Osteoblast (primary cell): ENCODE measurements at places on chromosomes 2 and 18. TPM values are rescaled to one million over a fixed set of nuclear protein-coding genes. Genes with fewer than 3 reads are reported as not detected.

GRCh38 chr18:45448871-45449270 lies 166.4 kb upstream of the SLC14A2 start:
- H3K27me3 ChIP-seq = peaks cover 4% of the 10 kb centered on the region
- H3K27ac ChIP-seq = no peak overlapping the region
- H3K4me1 ChIP-seq = peaks cover 4% of the 10 kb centered on the region
- no peak for DNase-seq

GRCh38 chr2:29841386-29842004 lies 79.9 kb downstream of the ALK start:
- no peaks in the 10 kb centered on the region for H3K36me3 ChIP-seq
- H3K4me1 ChIP-seq = no peaks in the 10 kb centered on the region
- H3K27me3 ChIP-seq = peaks cover 13% of the 10 kb centered on the region
- no peak overlapping the region for H3K4me3 ChIP-seq
- no peak for DNase-seq
- H3K27ac ChIP-seq = no peak overlapping the region

Gene CYP20A1
- total RNA-seq = 49.5 and 51.4 TPM in 2 replicates

Gene PROM2
- total RNA-seq = 0.29 and 0.36 TPM in 2 replicates

GRCh38 chr18:46556590-46557206 lies 100.3 kb downstream of the LOXHD1 start:
- DNase-seq = no peak
- no peak overlapping the region for H3K27ac ChIP-seq
- H3K36me3 ChIP-seq = no peaks in the 10 kb centered on the region
- no peak overlapping the region for H3K4me3 ChIP-seq
- H3K4me1 ChIP-seq = no peaks in the 10 kb centered on the region
- no peaks in the 10 kb centered on the region for H3K27me3 ChIP-seq

DNA sequence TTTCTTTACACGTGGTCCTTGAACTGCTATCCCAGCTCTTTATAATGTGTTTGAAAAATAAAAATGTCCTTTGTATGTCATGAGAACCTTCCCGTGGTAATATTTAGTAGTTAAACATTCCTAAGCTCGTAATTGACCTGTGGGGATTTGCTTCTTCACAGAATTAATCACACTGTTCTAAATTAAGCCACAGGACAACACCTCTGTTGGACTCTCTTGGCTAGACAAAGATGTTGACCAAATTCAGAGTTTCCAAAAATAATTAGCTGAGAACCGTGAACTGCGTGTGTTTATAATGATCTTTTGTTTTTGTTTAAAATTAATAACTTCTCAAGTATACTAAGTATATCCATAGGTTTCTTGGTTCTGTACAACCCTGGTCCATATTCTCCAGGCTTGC lies 146.1 kb downstream of the GBX2 start:
- no peak overlapping the region for H3K27ac ChIP-seq
- no peak overlapping the region for H3K4me3 ChIP-seq
- H3K27me3 ChIP-seq = no peaks in the 10 kb centered on the region
- H3K36me3 ChIP-seq = no peaks in the 10 kb centered on the region

Gene ASB18
- total RNA-seq = under 0.01 TPM in 1 of 2 replicates, not detected in the other

DNA sequence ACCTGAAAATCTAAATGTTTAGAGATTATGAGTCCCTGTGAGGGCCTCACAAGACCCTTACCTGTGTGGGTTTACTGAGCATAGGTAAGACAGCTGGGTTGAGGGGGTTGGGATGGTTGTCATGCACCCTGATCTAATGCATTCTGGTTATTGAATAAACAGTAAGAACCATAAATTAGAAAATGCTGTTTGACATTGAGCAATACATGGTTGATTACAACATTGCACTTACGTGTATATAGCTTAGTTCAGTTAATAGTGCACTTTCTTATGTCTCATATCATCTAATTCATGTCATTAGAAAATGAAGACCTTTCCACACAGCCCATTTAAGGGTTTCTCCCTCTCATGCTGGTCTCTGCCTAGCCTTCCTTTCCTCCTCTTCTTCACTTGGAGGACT lies 253.5 kb upstream of the ATP5MC3 start:
- H3K27ac ChIP-seq = no peak overlapping the region
- H3K4me3 ChIP-seq = no peak overlapping the region
- H3K27me3 ChIP-seq = no peaks in the 10 kb centered on the region
- DNase-seq = no peak

- DNase-seq = no peak
- H3K27ac ChIP-seq = no peak overlapping the region
- H3K4me1 ChIP-seq = no peaks in the 10 kb centered on the region
- H3K36me3 ChIP-seq = no peaks in the 10 kb centered on the region
- no peaks in the 10 kb centered on the region for H3K27me3 ChIP-seq
- H3K4me3 ChIP-seq = no peak overlapping the region
These were observed 917.6 kb upstream of the ACVR2A start for GRCh38 chr2:146927080-146927711.

Gene PRKAG3
- total RNA-seq = under 0.01 and 0.29 TPM in 2 replicates

- no peaks in the 10 kb centered on the region for H3K4me1 ChIP-seq
- no peaks in the 10 kb centered on the region for H3K27me3 ChIP-seq
- H3K27ac ChIP-seq = no peak overlapping the region
- no peak for DNase-seq
These were observed 379.4 kb downstream of the CDH2 start for GRCh38 chr18:27797484-27797883.

Gene RETSAT
- total RNA-seq = 41.6 and 62.5 TPM in 2 replicates

- H3K4me1 ChIP-seq = peaks cover 9% of the 10 kb centered on the region
- no peak overlapping the region for H3K4me3 ChIP-seq
- H3K36me3 ChIP-seq = no peaks in the 10 kb centered on the region
- no peaks in the 10 kb centered on the region for H3K27me3 ChIP-seq
These were observed 269.3 kb upstream of the ID2 start for GRCh38 chr2:8412586-8412985.

Gene HOXD1
- not detected in 2 replicates for total RNA-seq

DNA sequence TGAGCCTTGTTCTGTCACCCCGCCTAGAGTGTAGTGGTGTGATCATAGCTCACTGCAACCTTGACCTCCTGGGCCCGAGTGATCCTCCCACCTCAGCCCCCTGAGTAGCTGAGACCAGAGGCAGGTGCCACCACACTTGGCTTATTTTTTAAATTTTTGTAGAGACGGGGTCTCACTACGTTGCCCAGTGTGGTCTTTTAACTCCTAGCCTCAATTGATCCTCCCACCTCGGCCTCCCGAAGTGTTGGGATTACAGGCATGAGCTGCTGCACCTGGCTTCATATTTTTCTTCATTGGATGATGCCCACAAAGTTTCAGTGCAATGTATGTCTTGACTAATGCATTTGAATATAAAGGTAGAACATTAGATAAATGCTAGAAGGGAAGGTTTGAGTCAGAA lies 120.8 kb downstream of the FMNL2 start:
- H3K27ac ChIP-seq = no peak overlapping the region
- DNase-seq = no peak
- H3K36me3 ChIP-seq = no peaks in the 10 kb centered on the region
- no peak overlapping the region for H3K4me3 ChIP-seq
